ENCODE measurements at places on chromosomes 16 and 17.

DNA sequence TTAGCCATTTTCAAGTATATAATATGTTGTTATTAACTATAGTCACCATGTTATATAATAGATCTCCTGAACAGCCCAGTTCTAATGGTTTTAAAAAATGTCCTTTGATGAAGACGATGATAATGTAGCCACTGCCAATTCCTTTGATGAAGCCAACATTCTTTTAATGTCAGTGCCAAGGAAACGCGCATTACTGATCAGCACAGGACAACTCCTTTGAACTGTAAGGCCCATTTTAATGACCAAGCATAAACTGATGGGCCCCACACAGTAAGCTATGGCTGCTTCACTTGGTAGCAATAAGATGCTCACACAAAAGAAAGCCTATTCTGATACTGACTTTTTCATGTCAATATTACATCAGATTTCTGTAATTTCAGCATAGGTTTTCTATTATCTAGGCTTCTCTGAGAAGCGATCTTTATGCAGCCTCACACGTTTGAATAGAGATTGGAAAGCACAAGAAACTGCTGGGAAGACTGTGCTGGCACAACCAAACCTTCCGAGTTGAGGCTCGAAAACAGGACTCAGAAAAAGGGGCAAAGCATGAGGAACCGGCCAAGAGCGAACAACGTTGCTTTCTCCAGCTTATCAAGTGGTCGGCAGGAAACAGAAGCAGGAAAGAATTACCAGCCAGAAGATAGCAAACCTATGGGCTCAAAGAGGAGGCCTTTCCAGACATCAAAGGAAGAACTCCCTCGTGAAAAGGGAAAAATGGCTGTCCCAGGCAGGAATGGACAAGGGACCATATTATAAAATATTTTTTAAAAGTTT, 19.4 kb downstream of the ERN1 start:
- DNase-seq, result no peak

- DNase-seq, result no peak
Measured at GRCh38 chr17:61284746-61285145, 114.9 kb upstream of the TBX2 start.

- DNase-seq, result no peak
Measured at GRCh38 chr17:49576917-49577649, 1.4 kb downstream of the NXPH3 start.

- no peak for DNase-seq
Measured at GRCh38 chr16:75745823-75746222, 19.5 kb upstream of the CPHXL start.
